ENCODE measurements at places on chromosomes 5 and 9.

- no peak for DNase-seq
Observed at GRCh38 chr9:127878001-127878651, 651 bp upstream of the AK1 start.

DNA sequence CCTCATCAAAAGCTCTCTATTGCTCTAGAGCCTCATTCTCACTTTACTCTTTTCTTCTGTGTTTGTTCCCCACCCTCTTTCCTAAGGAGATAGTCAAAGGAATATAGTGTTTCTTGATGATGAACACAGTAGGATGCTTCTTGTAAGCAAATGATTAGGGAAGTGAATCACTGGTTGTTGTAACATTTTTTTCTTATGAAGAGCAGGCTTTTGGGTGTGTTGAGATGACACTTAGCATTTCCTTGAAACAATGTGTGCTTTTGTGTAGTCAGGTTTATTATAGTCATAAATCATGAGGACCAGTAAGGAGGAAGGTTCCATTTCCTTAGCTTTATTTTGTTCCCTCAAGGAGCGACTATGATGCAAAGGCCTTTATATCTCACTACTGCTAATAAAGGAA is 1991.3 kb upstream of the C9orf72 start:
- no peak for DNase-seq

DNA sequence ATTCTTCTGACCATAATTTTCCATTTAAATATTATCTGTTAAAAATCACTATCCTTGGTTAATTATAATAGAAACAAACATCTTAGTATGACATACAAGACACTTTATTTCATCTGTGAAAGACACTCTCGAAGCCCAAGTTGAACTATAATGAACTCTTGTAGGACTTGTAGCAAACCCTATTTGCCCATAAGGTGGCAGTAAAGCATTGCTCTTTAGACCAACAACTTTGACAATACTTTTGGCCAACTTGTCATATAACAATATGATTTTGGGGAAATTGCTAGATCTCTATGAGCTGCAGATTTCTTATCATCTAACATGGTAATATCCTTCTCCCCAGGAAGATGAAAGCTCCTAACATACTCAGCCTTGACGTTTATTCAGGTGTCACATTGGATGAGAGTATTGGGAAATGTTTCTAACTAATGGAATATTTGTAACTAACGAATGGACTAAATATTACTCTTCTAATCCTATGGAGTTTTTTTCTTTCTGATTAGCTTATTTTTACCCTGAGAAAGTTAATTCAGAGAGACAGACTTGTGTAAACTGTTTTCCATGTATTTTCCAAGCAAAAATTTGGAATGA is 11.0 kb downstream of the SPINK14 start:
- no peak for DNase-seq

DNA sequence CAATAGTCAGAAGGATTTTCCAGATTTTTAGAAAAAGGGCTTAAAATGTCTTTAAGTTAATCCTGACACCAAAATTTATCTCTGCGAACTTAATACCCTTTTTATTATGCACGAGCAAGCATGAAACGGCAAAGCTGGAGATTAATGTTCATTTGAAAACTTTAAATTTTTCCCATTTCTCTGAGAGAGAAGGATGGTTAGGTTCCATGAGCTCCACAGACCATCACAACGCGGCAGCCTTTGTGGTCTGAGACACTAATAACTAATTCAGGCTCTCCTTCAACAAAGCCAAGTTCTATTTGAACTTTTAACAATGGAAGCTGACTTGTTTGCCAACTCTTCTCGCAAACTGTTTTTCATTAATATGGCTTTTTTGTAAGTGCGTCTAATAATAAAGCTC is 94.7 kb downstream of the MYO10 start:
- no peak for DNase-seq

GRCh38 chr9:34987160-34987901 is 2.2 kb upstream of the DNAJB5 start:
- no peak for DNase-seq

GRCh38 chr9:88399966-88400365 is 11.7 kb downstream of the SPIN1 start:
- DNase-seq, result no peak

GRCh38 chr9:129509533-129509928 is 111.4 kb downstream of the C9orf50 start:
- no peak for DNase-seq

DNA sequence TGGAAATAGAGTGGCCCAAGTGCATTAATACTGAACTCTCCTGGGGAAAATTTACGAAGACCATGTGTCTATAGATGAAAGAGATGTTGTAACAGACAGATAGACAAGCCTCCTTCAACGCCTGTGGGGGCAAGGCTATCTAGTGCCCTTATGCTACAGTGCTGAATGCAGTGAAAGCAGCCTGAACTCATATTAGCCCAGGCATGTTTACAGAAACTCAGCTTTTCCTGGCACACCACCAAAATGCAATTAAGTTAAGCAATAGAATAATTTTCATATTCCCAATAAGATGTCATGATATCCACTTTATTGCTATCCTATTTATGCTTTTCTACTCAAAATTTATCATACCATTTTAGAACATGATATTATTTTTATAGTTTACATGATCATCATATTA is 277.0 kb downstream of the DIRAS2 start:
- no peak for DNase-seq

- DNase-seq, result no peak
Observed at GRCh38 chr5:169223595-169223953, 77.4 kb downstream of the SLIT3 start.

DNA sequence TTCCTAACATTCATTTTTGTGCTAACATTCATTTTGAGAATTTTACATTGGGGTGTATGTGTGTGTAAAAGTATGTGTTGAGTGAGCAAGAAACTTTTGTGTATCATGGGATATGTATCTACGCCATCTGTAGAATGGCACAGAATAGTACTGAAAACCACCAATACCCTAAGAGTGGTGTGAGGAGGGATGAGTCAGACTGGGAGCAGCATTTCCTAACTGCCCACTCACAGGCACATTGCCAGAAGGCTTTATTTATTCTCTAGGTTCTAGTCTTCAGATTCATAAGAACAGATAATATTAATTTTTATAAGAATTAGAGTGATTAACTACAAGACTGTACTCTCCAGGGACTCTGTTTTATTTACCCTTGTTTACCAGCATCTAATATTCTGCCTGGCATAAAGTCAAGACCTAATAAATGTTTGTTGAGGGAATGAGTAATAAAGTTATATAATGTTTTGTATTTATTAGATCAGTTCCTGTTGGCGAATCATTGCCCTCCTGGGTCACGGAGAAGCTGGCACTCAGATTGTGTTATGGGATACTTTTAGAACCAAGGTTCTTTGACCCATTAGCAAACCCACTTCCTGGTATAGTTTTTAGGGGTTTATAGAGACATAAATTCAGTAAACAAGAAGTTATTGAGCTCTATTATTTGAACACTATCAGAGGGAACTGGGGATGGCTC is 159.1 kb upstream of the PPP2R2B start:
- no peak for DNase-seq

- no peak for DNase-seq
Observed at GRCh38 chr5:54090495-54091120, 219.8 kb downstream of the ARL15 start.

GRCh38 chr5:161600156-161600555 is 53.6 kb upstream of the GABRB2 start:
- no peak for DNase-seq

DNA sequence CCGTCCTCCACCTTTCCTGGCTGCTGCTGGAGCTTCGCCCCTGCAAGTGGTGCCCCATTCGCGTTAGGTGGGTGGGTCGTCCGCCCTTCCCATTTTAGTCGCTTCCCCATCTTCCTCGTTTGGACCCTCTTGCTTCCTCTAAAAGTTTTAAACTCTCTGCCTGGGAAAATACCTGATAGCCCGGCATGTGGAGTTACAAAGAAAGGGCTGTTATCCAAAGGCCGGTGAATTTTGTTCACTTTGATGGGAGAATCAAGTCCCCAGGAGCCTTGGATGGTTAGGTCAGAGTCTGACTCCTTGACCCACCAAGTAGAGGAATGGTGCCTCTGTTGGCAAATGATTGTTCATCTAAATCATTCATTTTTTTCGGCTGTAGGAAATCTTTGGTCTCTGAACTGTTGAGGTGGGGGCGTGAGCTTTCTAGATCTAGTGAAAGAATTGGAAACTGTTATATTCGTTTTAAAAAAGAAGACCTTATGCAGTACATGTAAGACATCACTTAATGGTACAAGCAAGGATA is 29.5 kb upstream of the APC start:
- no peak for DNase-seq

DNA sequence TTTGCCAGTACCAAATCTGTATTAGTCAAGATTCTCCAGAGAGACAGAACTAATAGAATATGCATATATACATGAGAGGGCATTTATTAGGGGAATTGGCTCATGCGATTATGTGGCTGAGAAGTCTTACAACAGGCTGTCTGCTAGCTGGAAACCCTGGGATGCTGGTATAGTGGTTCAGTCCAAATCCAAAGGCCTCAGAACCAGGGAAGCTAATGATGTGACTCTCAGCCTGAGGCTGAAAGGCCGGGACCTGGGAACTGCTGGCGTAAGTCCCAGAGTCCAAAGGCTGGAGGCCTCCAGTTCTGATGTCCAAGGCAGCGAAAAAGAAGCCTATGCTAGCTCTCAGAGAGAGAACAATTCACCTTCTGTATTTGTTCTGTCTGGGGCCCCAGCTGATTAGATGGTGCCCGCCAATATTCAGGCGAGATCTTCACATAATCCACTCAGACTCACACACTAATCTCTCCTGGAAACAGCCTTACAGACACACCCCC is 84.1 kb downstream of the KIAA1958 start:
- DNase-seq, result no peak

DNA sequence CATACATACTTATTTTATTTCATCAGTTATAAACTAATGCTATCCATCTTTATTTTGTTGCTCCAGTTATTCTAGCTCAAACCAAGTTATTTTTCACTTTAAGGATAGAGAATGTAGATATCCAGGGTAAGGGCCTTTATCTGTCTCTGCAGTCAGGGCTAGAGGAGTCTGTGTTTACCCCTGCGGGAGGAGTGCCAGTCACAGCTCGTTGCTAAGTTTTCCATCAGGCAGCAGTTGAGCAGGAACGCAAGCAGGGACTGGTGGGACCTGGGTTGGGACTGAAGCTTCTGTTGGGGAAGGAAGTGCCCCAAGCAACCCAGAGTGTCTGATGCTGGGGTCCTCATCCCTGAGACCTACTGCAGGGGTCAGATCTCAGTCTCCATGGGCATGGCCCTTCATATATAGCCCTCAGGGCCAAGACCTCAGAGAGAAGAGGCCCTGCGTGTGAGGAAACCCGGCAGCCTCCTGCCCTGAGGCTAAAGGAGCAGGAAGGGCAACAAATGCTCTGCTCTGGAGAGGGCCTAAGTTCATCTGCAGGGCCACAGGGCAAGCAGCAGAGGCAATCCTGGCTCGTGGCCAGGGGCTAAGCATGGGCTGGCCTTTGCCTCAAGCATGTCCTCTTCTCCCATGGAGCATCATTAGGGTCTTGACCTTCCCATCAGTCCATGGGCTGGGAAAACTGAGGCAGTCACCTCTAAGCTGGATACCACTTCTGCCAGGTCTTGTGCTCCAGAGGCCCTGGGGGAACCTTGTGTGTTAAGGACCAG is 6.6 kb downstream of the SLC22A4 start:
- no peak for DNase-seq

GRCh38 chr5:352639-353611 is 31.4 kb downstream of the AHRR start:
- DNase-seq, result no peak

DNA sequence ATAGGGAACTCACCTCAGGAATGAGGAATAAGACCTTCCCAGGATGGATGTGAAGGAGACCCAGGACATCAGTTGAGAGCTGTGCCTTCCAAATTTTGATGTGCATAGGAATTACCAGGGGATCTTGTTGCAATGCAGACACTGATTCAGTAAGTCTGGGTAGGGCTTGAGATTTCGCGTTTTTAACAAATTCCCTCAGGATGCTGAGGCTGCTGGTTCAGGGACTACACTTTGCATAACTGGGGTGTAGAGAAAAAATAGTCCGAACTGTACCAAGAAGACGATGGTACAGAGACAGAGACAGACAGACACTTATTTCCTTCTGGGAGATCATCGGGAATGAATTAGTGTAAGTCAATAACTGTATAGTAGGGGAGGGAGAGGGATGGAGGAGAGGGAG is 82.3 kb upstream of the FREM1 start:
- no peak for DNase-seq

DNA sequence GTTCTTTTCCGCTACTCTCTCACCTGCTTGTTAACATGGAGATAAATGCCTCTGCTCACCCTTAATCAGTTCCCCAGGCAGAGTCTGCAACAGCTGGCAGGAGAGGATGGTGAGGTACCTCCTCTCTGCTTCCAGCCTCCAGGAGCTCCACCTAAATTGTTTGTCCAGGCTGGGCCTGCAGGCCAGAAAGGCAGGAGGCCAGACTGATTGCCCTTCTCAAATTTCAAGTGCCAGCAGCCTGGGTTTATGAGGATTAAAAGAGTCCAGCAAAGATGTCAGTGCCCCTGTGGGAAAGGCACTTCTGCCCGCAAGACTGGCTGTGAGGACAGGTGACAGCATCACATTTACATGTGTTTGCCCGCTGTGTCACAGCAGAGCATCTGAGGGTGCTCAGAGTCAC is 19.8 kb downstream of the CORO2A start:
- no peak for DNase-seq

- DNase-seq, result no peak
Observed at GRCh38 chr5:127601111-127601510, 47.8 kb upstream of the CTXN3 start.

DNA sequence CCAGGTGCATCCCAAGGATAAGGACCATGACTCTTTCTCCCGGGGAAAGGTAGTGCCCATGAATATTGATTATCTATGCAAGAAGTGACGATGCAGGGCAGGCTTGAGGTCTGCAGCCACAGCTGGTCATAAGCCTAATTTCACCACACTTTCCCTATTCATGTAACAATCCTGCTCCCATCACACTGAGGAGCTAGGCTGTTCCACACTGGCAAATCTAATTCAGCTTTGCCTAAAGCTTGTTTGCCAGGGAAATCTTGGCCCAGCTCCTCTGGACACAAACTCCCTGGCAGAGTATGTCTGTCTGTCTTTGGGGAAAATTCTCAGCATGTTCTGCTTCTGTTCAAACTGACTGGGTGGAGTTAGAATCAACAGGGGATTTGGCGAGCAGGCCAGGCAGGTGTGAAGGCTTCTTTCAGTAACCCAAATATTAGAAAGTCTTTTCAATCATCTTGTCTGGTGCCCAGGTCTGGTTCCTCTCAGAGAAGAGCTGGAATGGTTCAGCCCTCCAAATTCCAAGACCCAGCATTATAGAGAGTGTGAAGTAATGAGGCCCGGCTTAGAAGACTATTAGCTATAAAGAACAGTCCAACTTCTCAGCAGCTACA is 88.5 kb upstream of the SPDL1 start:
- DNase-seq, result no peak

DNA sequence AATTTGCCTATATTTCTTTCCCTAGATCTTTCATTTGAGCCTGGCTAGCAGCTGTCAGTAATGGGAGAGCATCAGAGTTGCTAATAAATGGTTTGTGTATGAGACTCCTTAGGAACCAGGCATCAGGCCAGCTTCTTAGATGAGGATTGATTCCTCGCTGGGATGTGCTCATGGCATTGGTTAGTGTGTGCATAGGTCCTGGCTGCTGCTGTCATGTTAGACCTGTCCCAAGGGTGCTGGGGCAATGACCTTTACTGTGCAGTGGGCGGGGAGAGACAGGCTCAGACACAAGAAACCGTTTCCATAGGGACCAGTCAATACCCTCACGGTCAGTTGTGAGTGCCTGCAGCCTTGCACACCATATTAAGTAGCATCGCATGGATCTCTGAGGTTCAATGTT is 112.3 kb upstream of the NR3C1 start:
- no peak for DNase-seq

Data from stimulated activated CD4-positive, alpha-beta T cell treated with anti-CD3 and anti-CD28 coated beads, Interleukin-1b, Interleukin-23, amount 100 ng/mL, for 1 hour (primary cell).